Left ventricle myocardium superior (tissue), 1 donor: ENCODE measurements at places on chromosomes 5 and 9. TPM values are rescaled to one million over a fixed set of nuclear protein-coding genes. Genes with fewer than 3 reads are reported as not detected.

The SLC34A1 gene
- not detected for total RNA-seq

The COL27A1 gene
- 11.0 TPM for total RNA-seq

The EMB gene
- total RNA-seq, result 12.0 TPM

The CNTLN gene
- 4.2 TPM for total RNA-seq

The ASB6 gene
- 9.7 TPM for total RNA-seq

The HEMGN gene
- total RNA-seq, result not detected

The NME5 gene
- 2.1 TPM for total RNA-seq

The FRRS1L gene
- 2.2 TPM for total RNA-seq

The ALDOB gene
- 0.35 TPM for total RNA-seq

The CBY3 gene
- not detected for total RNA-seq

The SRD5A1 gene
- 2.3 TPM for total RNA-seq

The ORM1 gene
- not detected for total RNA-seq

The LHX3 gene
- not detected for total RNA-seq

The CCL19 gene
- 2.1 TPM for total RNA-seq

The CCDC69 gene
- total RNA-seq, result 178 TPM

The CDH9 gene
- not detected for total RNA-seq

The SHC3 gene
- total RNA-seq, result 0.59 TPM

The ENTPD8 gene
- not detected for total RNA-seq

The BTNL3 gene
- not detected for total RNA-seq

DNA sequence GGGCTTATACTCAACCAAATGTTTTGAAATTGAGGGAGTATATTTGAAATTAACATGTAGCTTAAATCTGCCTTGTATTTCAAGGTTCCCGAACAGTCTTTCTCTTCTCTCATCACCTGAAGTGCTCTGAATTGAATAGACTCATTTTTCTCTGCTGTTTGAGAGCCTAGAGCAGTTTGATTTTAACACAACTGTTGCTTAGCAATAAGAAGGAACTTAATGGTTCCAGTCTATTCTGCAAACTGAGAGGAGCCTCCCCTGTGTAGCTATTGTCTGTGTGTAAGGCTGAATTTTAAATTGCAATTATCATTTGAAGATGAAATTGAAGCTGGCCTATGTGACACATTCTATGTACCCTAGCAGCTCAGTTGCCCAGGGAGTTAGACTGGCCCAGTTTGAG is 87.1 kb upstream of the CKMT2 start:
- no peak for DNase-seq

GRCh38 chr9:111712369-111712768 is 51.0 kb downstream of the GNG10 start:
- DNase-seq, result no peak

DNA sequence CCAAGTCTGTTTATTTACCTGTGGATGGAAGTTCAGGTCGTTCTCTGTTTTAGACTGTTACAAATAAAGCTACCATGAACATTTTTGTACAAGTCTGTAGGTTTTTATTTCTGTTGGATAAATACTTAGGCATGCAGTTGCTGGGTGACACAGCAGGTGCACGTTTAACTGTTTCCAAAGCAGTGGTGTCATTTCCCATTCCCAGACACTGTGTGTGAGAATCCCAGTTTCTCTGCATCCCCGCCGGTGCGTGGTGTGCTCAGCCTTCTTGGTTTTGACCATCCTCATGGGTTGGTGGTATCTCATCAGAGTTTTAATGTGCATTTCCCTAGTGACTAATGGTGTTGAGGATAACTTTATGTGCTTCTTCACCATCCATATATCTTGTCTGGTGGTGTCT is 27.2 kb downstream of the AHRR start:
- no peak for DNase-seq

GRCh38 chr5:159051421-159052282 is 48.1 kb downstream of the EBF1 start:
- DNase-seq, result peak; percentile 78

GRCh38 chr9:108269371-108269770 is 586.4 kb downstream of the ACTL7B start:
- DNase-seq, result no peak

- no peak for DNase-seq
Observed at GRCh38 chr9:72649127-72649442, 127.7 kb downstream of the TMC1 start.

DNA sequence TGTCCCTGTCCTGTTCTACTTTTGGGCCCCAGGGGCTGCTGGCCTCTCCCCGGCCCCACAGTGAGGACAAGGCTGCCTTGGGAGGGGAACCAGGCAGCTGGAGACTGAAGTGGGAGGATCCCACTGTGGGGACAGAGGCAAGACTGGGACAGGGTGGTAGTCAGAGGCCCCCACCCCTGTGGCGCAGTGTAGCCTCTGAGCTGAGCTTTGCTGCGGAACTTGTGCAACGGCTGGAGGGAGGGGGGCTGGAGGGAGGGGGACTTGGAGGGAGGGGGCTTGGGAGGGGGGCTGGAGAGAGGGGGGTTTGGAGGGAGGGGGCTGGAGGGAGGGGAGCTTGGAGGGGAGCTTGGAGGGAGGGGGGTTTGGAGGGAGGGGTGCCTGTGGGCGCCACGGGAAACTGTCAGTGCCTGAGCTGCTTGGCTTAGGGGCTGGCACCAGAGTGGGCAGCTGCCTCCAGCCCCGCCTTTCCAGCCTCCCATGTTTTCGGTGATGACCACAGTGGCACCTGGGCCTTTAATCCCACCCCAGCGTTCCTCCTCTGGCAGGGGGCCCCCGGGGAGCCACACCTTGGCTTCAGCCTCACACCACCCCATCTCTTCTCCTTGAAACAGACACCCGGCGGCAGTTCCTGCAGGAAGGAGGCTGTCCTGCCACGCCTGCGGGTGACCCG is 2.3 kb upstream of the FUT7 start:
- peak; percentile 68 for DNase-seq

- no peak for DNase-seq
Observed at GRCh38 chr9:75376680-75377254, 288.5 kb downstream of the OSTF1 start.

GRCh38 chr9:125484350-125485282 is 222.4 kb downstream of the MAPKAP1 start:
- no peak for DNase-seq

GRCh38 chr5:101045689-101046088 is 142.6 kb upstream of the ST8SIA4 start:
- no peak for DNase-seq

DNA sequence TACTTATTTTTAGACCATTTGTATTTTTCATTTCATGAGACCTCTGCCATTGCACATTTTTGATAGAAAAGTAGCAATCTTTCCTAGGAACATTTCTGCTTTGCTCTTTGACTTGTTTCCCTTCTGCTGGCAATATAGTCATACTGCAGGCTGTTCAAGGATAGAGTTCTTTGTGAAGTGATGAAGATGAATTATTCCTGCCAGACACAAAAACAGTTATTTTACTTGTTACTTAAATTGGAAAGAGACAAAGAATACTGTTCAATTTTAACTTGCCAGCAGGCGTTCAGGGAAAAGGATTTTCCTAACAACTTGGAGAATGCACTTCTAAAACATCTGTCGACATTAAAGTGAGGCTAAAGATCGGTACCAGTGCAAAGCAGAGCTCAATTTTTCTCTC is 251.7 kb upstream of the ACTBL2 start:
- no peak for DNase-seq

DNA sequence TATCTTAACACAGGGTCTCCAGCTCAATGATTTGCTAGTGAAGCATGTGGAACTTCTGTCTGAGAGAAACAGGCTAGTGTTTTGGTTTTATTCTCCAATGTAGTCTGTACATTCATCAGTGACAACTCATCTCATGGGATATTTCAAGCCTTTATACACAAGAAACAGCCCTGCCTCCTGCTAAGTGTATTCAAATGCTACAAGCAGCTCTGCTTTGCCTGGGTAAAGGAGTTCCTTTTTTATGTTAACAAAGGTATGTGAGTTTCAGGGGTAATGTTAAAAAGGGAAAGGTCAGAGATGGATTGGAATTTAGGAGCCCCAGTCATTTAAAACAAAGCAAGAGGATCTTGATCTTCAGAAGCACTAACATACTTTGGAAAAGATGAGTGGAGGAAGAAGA is 498.7 kb downstream of the ISL1 start:
- no peak for DNase-seq

GRCh38 chr9:78921341-78921740 is 624.4 kb downstream of the PSAT1 start:
- DNase-seq, result no peak

DNA sequence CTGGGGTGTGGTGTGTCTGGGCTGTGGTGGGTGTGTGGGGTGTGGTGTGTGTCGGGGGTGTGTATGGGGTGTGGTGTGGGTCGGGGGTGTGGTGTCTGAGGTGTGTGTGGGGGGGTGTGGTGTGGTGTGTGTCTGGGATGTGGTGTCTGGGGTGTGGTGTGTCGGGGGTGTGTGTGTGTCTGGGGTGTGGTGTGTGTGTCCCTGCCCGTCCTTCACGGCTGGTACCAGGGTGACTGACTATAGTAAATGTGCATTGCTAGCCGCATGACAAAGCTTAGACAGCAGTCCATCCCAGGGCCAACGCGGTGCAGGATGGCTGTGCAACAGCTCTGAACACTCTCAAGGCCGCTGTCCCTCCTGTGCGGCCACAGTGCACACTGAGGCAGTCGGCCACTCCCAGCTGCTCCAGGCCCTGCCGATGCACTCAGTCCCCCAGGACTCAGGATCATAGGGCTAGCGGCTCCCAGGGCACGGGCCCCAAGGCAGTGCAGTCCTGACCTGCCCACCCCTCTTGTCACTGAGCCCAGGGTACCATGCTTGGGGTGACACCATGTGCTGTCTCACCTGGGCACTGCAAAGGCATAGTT is 54.0 kb downstream of the SECISBP2 start:
- DNase-seq, result no peak

DNA sequence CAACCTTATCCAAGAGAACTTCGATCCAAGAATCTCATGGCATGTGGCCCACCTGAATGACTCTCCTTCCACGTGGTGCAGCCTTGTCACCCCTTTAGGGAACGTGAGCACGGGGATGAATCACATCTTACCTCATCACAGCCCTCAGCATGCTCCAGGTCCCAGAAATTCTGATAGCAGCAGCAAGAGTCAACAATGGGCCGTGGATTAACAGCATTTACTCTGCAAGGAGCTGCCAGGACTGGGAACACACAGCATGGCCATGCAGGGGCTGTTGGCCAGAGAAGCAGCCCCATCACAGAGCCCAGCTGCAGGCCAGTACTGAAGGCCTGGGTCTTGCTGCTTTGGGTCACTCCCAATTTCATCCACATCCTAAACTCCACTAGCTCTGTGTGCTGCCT is 150.4 kb downstream of the C5orf15 start:
- peak; percentile 57 for DNase-seq

DNA sequence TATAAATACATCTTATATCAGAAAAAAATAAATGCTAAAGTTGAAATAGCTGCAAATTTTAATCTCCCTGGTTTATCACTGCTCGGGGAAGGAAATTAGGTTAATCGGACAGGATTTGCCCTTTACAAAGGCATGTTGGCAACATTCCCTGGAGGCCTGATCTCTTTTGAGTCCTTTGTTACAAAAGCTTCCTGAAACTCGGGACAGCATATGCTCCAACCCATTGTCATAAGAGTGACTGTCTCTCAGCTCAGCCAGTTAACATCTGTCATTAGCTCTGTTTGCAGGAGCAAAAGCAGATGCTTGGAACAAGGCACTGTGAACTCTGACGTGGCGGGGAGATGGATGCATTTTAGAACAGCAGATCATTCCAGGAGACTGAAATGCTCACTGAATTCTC is 80.6 kb downstream of the MYO10 start:
- DNase-seq, result no peak

DNA sequence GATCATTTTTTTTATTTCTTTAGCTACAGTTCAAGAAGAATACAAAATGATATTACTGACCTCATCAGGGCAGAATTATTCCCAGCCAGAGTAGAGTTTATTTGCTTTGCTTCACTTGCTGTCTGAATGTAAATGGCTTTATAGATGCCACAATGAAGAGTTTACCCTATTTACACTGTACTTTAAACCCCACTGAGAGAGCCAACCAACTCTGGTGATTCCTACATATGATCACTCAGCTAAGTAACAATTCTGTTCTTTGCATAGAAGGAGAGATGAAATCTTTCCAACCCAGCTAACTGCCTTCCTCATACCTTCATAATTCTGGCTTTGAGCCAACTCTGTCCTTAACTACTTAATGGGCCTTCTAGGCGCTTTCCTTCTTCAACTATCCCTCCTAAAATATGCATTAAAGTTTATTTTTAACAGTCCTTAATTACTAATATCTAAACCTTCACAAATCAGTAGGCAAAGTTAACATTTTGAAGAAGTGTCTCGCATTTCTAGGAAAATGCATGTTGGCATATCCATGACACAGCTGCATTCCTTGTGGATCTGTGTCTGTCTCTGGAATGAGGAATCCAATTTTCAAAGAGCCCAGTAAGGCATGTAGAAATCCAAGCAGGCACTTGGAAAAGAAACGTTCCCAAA is 284.8 kb upstream of the GRAMD2B start:
- DNase-seq, result no peak

GRCh38 chr5:170510559-170510958 is 6.7 kb downstream of the KCNIP1 start:
- DNase-seq, result no peak

- no peak for DNase-seq
Observed at GRCh38 chr5:129031886-129032683, 62.5 kb upstream of the ISOC1 start.

DNA sequence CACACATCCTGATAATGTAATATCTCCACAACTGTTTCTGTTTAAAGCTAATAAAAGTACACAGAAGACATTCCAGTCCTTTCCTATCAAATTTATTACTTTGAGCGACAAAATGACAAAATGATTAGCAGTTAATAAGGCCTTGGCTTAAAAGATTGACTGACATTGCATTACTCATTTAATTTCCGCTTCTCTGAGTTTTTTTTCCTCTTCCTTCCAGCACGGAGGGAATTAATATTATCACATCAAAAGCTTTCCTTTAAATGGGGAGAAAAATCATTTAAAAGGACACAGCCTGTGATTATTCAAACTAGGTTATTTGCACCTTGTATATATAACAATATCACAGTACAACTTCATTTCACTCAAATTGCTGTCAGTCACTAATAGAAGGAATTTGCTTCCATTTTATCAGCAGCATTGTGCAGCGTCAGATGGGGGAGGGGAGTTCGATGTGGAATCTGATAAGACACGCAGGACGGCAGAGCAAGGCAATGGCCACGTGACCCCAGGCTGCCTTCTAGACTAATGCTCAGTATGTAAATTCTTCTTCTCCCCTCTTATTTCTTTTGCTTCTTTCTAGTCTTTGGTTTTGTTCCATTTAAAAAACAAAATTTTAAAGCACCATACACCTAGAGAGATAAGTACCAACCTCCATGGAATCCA is 400.5 kb downstream of the IRX1 start:
- no peak for DNase-seq

GRCh38 chr9:129402371-129402739 is 218.5 kb downstream of the C9orf50 start:
- DNase-seq, result peak; percentile 40

- DNase-seq, result no peak
Observed at GRCh38 chr5:115842089-115842935, 577 bp downstream of the AP3S1 start.

DNA sequence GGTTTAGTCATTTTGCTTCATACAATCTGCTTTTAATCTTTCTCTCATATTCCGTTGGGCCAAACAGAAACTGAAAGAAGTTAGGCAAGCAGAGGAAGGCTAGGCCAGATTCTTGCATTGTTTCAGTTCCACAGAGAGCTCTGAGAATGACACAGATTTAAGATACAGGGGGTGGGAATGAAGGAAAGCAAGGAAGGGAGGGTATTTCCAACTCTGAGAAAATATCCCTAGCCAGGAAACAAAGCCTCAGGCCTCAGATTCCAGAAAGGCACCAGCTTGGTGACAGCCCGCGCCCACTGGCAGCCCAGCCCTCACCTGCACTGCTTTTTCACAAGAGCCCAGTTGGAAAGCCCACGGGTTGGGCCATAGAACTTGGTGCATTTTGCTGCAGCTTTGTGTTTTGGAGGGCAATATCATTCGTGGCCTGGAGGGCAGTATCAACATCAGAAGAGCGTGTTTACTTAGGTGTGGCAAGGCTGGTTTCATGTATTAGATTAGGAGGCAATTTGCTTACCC is 63.5 kb downstream of the ENC1 start:
- no peak for DNase-seq
